ENCODE measurements at places on chromosomes 2 and 18.

- no peak for DNase-seq
Observed at GRCh38 chr2:146950361-146950760, 894.5 kb upstream of the ACVR2A start.

DNA sequence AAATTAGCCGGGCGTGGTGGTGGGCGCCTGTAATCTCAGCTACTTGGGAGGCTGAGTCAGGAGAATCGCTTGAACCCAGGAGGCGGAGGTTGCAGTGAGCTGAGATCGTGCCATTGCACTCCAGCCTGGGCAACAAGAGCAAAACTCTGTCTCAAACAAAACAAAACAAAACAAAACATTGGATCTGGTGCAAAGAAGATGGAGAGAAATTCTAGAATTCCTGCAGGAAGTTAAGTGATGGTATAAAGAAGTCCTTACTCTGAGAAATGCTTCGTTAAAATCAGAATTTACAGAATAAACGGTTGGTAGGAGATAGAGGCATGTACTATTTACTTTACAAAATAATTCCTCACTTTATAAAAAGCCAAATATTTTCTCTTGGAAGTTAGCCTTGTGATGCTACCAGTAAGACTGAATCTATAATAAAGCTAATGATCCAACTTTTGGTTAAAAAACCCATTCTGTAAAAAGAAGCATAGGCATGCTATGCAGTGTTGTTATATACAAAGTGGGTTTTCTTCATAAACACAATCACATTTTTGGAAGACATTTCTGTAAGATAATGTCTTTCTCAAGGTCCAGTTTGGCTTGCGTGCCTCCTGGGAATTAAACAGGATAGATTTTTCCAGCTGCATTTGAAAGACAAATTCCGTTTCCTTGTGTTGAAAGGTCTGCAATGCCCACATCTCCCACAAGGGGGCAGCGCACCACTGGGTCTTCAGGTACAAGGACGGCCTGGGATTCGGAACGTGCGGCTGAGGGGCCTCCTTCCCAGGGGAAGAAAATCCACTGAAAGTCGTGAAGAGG, 35.6 kb upstream of the PNO1 start:
- peak; percentile 66 for DNase-seq

DNA sequence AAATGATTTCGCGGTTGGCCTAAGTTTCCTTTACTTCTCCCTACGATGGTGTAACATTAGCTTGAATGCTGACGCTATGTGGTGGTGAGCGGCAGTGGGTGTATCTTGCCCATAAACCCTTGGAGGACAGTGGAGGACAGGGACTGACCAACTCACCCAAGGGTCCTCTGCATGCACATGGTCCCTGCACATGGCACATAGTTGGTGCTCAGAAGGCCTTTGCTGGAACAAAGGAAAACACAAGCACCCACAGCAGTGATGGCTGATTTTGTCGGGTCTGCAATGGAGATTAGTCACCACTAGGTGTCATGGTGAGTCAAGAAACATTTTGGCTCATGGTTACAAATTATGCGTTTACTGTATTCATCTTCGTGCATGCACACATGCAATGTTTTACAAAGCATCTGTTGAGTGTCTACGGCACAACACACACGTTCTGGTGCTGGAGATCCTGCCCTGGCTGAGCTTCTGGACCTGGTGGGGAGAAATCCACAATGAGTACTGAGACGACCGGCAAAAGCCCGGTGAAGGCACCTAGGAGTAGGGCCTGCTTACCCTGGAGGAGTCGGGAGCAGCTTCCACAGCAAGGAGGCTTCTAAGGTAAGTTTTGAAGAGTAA, 44.0 kb downstream of the PDCL3 start:
- DNase-seq, result no peak

DNA sequence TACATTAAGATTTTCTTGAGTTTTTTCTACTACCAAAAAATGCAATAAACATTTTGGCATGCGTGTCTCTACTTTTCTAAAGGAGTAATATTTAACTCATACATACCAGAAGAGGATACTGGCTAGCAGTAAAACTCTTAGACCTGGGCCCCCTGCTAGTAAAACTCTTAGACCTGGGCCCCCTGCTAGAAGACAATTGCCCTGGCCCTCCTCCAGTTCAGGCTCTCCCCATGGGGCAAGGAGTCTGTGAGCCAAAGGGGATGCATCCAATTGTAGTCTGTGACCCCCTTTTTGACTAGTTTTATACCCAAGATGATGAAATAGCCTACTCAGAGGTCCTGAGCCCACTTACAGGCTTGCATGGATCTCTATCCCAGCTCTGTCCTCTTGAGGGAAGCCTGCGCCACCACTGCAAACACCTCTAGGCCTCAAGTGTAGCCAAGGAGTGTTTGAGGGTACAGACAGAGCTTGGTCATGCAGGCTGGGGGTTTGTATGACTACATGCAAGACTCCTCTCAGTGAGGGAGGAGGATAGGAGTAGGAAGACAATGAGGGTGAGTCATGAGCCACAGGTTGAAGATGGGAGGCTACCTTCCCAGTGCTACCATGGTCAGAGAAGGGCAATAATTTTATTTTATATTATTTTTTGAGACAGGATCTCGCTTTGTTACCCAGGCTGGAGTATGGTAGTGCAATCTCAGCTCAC, 45.2 kb upstream of the PGAP1 start:
- no peak for DNase-seq

- DNase-seq, result no peak
Observed at GRCh38 chr2:144770616-144771230, 250.8 kb upstream of the ZEB2 start.

DNA sequence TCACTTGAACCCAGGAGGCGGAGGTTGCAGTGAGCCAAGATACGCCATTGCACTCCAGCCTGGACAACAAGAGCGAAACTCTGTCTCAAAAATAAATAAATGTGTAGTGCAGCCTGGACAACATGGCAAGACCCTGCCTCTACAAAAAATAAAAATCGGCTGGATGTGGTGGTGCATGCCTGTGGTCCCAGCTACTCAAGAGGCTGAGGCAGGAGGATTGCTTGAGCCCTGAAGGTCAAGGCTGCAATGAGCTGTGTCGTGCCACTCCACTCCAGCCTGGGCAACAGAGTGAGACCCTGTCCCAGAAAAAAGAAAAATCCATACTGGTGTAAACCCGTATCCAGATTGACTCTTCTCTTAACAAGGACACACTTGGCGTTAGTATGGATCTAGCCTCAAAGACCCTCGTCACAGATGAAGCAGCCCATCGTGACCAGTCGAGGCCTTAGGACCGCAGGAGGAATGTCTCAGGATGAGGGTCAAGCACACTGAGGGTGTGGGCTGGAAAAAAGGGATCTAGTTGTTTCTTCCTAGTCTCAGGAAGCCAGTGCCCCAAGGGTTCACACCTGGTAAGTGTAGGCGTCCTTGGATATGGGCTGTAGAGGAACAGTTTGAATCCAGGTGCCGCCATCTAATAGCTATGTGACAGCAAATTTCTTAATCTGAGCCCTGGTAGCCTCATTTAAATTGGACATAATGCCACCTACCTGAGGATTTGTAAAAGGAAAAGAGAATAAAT, 4.0 kb upstream of the GPBAR1 start:
- DNase-seq, result no peak

GRCh38 chr2:235903782-235904584, 264.2 kb downstream of the GBX2 start:
- no peak for DNase-seq

GRCh38 chr18:22170421-22171257, 1.2 kb downstream of the GATA6 start:
- DNase-seq, result peak; percentile 67

DNA sequence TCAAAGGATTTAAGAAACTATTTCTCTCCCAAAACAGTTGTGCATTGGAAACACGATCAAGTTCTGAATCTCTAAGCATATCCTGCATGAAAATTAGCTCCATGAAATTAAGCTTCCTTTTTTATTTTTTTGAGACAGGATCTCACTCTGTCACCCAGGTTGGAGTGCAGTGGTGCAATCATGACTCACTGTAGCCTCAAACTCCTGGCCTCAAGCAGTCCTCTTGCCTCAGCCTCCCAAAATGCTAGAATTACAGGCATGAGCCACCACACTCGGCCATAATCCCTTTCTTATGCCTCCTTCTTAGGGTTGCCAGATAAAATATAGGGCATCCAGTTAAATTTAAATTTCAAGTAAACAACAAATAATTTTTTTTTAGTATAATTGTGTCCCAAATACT, 124.4 kb downstream of the ARL4C start:
- no peak for DNase-seq

GRCh38 chr2:38522754-38523349, 79.9 kb downstream of the HNRNPLL start:
- DNase-seq, result no peak

DNA sequence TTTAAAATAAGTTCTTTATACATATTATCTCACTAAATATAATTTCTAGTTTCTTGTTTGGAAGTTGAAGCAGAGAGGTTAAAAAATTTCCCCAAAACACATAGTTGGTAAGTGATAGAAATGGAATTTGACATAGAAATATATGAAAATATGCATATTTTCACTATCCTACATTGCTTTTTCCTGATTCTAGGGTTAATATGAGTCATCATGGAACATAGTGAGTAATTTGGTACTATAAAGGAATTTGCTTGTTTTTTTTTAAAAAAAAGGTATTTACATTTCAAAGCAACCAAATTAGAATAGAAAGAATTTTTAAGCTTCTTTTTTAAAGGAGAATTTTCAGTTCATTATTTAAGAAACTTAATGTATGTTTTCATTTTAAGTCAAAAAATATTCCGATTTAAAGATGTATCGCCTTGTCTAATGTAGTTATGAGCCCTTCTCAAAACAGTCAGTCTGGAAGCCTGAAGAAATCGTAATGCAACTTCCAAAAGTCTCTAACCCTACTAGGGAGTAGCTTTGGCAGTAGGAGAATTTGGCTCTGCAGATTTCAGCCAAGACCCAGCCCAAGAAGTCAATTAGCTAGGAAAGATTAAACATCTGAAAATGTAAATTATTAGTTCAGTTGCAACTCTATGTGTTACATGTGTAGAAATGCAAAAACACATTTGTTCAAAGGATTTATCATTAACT, 147.3 kb downstream of the RDH14 start:
- peak; percentile 59 for DNase-seq

DNA sequence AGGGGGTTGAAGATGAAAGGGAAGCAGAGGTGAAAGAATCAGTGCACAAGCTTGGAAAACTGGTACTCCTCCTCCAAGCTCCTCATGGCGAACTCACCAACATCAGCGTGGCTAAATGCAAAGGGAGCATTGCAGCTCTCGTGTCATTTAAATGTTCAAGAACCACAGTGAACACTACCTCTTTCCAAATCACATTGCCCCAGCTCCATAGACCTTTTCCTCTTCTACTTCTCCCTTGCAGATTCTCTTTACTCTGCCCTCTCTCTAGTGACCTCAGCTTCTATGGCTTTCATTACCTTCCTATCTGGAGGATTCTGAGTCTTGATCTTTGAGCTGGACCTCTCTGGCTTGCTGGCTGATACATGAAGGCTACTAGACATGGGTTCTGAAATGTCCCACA, 14.3 kb downstream of the EPB41L3 start:
- no peak for DNase-seq

DNA sequence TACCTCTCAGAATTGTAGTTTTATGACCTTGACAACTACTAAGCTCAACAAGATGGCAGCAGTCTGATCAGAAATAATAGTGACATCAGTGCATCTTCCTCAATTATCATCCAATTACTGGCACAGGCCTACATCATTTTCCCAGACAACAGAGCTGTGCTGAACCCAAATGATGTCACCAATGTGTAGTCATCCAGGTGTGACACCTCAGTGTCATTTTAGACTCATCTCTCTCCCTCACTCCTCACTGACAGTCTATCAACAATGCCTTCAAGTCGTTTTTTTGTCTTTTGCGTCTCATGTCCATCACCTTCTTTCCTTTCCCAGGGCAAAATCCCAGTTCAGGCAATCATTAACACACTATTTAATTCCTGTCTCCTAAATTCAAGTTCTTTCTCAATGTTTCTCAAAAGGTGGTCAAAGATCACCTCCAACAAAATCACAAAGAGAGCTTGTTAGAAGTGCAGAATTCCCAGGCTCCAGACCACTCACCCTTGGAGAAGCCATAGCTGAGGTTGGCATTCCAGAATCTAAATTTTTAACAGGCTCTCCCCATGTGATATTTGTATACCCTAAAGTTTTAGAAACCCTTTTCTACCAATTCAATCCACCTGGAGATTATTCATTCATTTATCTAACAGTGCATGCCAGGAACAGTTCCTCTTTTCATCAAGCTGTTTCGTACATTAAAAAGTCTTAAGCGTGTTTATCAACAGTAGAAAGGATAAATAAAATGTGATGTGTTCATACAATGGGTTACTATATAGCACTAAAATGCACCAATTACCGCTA, 125.3 kb upstream of the KLF7 start:
- no peak for DNase-seq

GRCh38 chr2:9174771-9175437, 31.7 kb upstream of the ASAP2 start:
- peak; percentile 75 for DNase-seq

GRCh38 chr2:27453968-27454367, 11.8 kb downstream of the KRTCAP3 start:
- no peak for DNase-seq

GRCh38 chr2:102238039-102238756, 51.4 kb downstream of the IL1RL2 start:
- DNase-seq, result no peak

DNA sequence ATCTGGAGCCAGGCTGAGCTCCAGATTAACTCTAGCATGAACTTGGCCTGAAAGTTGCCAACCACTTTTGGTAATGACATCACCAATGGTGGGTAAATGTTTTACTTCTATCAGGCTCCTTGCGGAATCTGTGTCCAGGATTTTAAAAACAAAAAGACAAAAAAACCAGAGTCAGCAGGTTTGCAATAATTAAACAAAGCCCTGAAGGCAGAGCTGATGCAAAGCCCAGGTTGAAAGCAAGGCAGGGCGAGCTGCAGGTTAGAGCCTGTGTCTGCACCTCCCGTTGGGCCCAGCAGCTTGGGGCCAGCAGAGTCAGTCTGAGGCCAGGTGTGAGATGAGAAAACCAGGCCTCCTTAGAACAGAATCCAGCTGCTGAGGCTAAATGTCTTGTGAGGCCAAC, 29.1 kb upstream of the ALK start:
- no peak for DNase-seq

DNA sequence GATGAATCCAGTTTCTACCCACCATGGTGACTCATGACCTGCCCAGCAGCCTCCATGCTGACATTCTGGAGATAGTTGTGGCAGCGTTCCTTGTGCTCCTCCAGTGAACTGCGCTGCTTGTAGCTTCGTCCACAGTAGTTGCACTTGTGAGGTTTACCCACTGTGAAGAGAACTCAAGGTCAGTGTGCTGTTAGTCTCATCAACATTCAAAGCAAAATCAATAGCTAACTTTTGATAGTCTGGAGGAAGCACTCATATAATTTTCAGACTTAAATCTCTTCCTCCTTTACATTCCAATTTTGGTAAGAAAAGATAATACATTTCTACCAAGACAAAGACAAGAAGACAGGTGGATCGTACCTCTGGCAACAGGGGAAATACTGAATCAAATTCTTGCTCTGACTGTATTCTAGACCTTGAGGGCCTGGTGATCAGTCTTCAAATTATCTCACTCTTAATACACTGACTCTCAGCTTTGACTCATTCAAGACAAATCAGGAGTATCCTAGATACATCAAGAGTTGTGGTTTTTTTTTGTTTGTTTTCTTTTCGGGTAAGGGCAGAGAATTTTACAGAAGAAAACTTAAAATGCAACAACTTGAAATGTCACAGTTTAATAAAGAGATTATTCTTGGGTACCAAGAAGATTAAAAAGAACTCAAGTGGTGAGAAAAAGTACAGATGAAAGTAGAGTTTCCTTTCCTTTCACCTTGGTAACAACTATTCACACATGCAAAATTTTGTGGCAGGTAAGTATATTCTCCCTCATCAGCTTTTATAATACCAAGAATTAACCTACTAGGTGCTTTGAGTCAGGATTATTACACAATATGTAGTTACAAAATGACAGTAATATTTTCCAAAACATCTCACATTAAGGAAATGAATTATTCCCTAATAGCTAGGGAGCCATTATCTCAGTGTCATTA, 129.2 kb downstream of the IKZF2 start:
- DNase-seq, result no peak
